ENCODE measurements at places on chromosomes 7 and 10.

- no peak for DNase-seq
These were observed 50.4 kb downstream of the CPEB3 start for GRCh38 chr10:92240289-92241157.

DNA sequence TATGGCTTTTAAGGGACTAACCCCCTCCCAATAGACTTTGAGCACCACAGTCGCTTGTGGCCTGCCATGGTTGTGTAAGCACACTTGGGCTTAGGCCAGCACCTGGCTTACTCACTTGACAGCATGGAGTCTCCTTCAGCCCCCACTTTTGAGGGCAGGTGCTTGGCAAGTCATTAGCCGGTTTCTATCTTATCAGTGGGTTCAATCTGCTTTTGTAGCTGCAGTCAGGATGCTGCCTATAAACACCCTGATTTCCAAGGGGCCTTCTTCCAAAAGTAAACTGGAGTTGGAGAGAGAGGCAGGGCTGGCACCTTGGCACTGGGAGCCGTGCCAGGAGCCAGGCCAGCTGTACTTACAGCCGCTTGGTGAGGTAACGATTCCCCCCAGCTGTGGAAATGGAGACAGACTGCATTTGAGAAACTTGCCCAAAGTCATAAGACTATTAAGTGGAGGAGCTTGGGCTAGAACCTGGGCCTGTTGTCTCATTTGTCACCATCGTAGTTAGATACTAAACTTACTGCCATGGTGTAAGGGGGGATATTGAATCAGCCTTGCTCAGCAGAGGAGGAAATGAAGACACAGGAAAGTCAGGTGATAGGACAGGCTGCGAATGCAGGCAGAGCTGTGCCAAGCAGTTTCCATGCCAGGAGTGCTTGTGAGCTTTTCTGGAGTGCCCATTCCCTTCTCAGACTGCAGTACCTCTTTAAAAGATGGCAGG is 92.2 kb upstream of the EFCAB10 start:
- no peak for DNase-seq

GRCh38 chr7:37709631-37710509 is 26.3 kb downstream of the GPR141 start:
- DNase-seq = no peak

- no peak for DNase-seq
These were observed 3.6 kb downstream of the PLAC9 start for GRCh38 chr10:80136134-80136571.

- DNase-seq = no peak
These were observed 18.7 kb downstream of the KMT2E start for GRCh38 chr7:105032553-105033214.

DNA sequence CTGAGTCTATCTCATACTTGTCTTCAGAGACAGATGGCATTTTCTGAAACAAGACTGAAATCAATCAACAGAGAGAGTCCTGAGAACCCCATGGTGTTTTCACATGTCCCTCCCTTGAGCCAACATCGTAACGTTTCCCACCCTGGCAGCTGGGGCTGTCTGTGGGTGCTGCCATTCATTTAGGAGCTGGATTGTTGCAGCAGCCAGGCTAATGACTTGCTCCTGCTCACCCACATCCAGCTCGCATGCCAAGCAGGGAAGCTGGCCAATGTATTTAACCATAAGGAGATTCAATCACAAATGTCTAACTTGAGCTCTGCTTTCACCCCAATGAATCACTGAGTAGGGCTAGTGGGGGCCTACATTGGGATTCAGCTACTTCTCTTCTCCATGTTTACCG is 146.1 kb downstream of the ADRA2A start:
- DNase-seq = no peak
